Activated naive CD4-positive, alpha-beta T cell treated with anti-CD3 and anti-CD28 coated beads, Interleukin-2, amount 50 U/mL, for 72 hours (primary cell): ENCODE measurements at places on chromosomes 3 and 15. TPM values are rescaled to one million over a fixed set of nuclear protein-coding genes. Genes with fewer than 3 reads are reported as not detected.

Gene NRG4
- not detected for total RNA-seq

Gene REC114
- not detected for total RNA-seq

Gene FYCO1
- 4.4 TPM for total RNA-seq

Gene ADCY5
- total RNA-seq: not detected

Gene CCDC54
- not detected for total RNA-seq

Gene GOLGA8T
- 0.49 TPM for total RNA-seq

Gene C3orf85
- total RNA-seq: not detected

Gene CADPS
- total RNA-seq: not detected

Gene CCDC13
- 0.70 TPM for total RNA-seq
